SK-N-SH (cell line): ENCODE measurements at places on chromosomes 6 and 20. TPM values are rescaled to one million over a fixed set of nuclear protein-coding genes. Genes with fewer than 3 reads are reported as not detected.
A peak's percentile ranks its signal among the peaks of the same experiment; 100 is the strongest.

The CTCFL gene
- polyA plus RNA-seq = not detected in 2 replicates

The DUSP15 gene
- 4.3 and 5.4 TPM in 2 replicates for polyA plus RNA-seq

The CFAP206 gene
- polyA plus RNA-seq = 0.46 and 0.78 TPM in 2 replicates

The PRDM1 gene
- polyA plus RNA-seq = 2.3 and 4.0 TPM in 2 replicates

The UBE2C gene
- polyA plus RNA-seq = 82.8 and 115 TPM in 2 replicates

The KIF16B gene
- 3.3 and 3.7 TPM in 2 replicates for polyA plus RNA-seq

The DEFB123 gene
- not detected in 2 replicates for polyA plus RNA-seq

- no peaks in the 10 kb centered on the region for H3K36me3 ChIP-seq
- no peak overlapping the region for H3K4me3 ChIP-seq
- H3K27ac ChIP-seq = no peak overlapping the region
These were observed 2.6 kb downstream of the ZNF165 start for GRCh38 chr6:28082939-28083338.

GRCh38 chr6:72621291-72622093 is at the start of gene KCNQ5:
Gene KCNQ5, plus strand, starts transcription at chr6:72622064.
- peak within 1 kb of the TSS; percentile 92 for H3K4me3 ChIP-seq
- H3K27ac ChIP-seq = no peak within 1 kb of the TSS
- H3K36me3 ChIP-seq = no peaks in the 10 kb centered on the region
- H3K27me3 ChIP-seq = no peaks in the 10 kb centered on the region
- DNase-seq = peak; percentile 49

DNA sequence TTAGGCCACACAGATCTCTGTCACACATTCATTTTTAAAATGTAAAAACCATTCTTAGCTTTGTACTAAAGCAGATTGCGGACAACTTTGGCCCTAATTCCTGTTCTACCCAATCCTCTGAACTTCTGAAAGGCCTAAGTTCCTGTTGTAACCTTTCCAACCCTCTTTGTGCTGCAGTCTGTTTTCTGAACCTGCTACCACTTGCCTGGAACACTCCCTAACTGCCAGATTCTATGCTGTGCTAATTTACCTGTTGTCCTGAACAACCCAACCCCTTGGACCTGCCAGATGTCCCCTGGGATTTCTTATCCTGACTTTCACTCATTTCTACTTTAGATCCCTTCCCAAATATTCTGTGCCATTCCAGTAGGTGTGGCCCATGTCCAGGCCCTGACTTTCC is 398.7 kb downstream of the ZFAND3 start:
- DNase-seq = no peak
- peaks cover 23% of the 10 kb centered on the region for H3K4me1 ChIP-seq
- H3K27ac ChIP-seq = no peak overlapping the region

- no peak for DNase-seq
- no peak overlapping the region for H3K27ac ChIP-seq
- no peaks in the 10 kb centered on the region for H3K4me1 ChIP-seq
- no peak overlapping the region for H3K4me3 ChIP-seq
- peaks cover 36% of the 10 kb centered on the region; the same call in 1 of the 2 replicates for H3K36me3 ChIP-seq
- H3K27me3 ChIP-seq = no peaks in the 10 kb centered on the region
These were observed 41.4 kb downstream of the MOXD1 start for GRCh38 chr6:132359886-132360285.

GRCh38 chr20:50026746-50027575 is 44.2 kb downstream of the SNAI1 start:
- no peak overlapping the region for H3K4me3 ChIP-seq
- peaks cover 21% of the 10 kb centered on the region; the same call in 1 of the 2 replicates for H3K4me1 ChIP-seq
- no peaks in the 10 kb centered on the region for H3K27me3 ChIP-seq
- DNase-seq = no peak
- H3K36me3 ChIP-seq = no peaks in the 10 kb centered on the region
- peak overlapping the region; percentile 50; the same call in 1 of the 2 replicates for H3K27ac ChIP-seq

DNA sequence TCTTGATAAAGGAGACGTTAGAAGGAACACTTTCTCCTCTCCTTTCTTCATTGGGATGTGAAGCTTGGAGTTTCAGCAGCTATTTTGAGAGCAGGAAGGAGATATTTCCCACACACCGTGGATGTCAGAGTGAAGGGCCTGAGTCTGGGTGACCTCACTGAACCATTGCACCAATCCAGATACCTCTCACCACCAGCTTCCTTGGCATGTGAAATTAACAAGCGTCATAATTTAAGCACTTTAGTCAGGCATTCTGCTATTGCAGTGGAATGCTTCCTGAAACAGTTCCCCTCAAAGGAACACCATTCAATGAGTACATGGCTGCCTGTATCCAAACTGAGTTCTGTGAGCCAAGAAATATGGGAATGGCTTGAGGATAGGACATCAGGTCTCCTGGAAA is 83.7 kb downstream of the CHMP4B start:
- no peak overlapping the region for H3K27ac ChIP-seq
- H3K4me1 ChIP-seq = no peaks in the 10 kb centered on the region
- H3K4me3 ChIP-seq = no peak overlapping the region
- H3K36me3 ChIP-seq = no peaks in the 10 kb centered on the region
- DNase-seq = no peak

GRCh38 chr6:12075067-12075563 is 63.0 kb downstream of the HIVEP1 start:
- peaks cover 8% of the 10 kb centered on the region for H3K36me3 ChIP-seq
- H3K4me1 ChIP-seq = peaks cover 7% of the 10 kb centered on the region
- H3K27ac ChIP-seq = no peak overlapping the region
- no peak overlapping the region for H3K4me3 ChIP-seq
- no peak for DNase-seq

DNA sequence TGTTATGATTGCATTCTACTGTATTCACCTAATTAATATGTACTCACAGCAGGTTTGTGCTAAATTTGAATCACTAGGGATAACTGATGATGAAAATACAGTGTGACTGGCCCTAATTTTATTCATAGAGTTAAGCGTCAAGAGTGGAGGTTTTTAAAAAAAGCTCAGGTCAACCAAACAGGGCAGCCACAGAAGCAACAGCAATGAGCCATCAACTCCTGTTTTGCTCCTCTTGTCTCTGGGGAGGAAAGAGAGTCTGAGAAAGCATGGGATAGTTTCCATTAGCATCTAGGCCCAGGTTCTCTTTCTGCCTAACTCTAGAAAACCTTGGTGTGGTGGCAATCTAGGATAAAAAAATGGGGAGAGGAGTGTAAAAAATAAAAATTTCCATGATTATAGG is 122.1 kb downstream of the OGFRL1 start:
- no peak overlapping the region for H3K4me3 ChIP-seq
- no peaks in the 10 kb centered on the region for H3K27me3 ChIP-seq
- peaks cover 3% of the 10 kb centered on the region; the same call in 1 of the 2 replicates for H3K4me1 ChIP-seq
- no peak overlapping the region for H3K27ac ChIP-seq
- H3K36me3 ChIP-seq = peaks cover 7% of the 10 kb centered on the region

- no peak for DNase-seq
- H3K27me3 ChIP-seq = no peaks in the 10 kb centered on the region
- H3K4me1 ChIP-seq = no peaks in the 10 kb centered on the region
These were observed 26.9 kb upstream of the EYA4 start for GRCh38 chr6:133214267-133214666.

GRCh38 chr6:141874930-141875602 is 257.7 kb upstream of the GJE1 start:
- no peak overlapping the region for H3K4me3 ChIP-seq
- no peak overlapping the region for H3K27ac ChIP-seq
- H3K36me3 ChIP-seq = peaks cover 12% of the 10 kb centered on the region
- no peak for DNase-seq
- H3K27me3 ChIP-seq = no peaks in the 10 kb centered on the region

GRCh38 chr20:57938158-57939108 is 228.6 kb upstream of the PMEPA1 start:
- H3K4me3 ChIP-seq = no peak overlapping the region
- H3K27me3 ChIP-seq = no peaks in the 10 kb centered on the region
- no peaks in the 10 kb centered on the region for H3K36me3 ChIP-seq
- DNase-seq = no peak
- no peak overlapping the region for H3K27ac ChIP-seq
- H3K4me1 ChIP-seq = peaks cover 27% of the 10 kb centered on the region; the same call in 1 of the 2 replicates

GRCh38 chr6:55866128-55866527 is 9.3 kb downstream of the BMP5 start:
- H3K27me3 ChIP-seq = no peaks in the 10 kb centered on the region
- no peaks in the 10 kb centered on the region; the same call in 1 of the 2 replicates for H3K4me1 ChIP-seq
- no peak overlapping the region for H3K27ac ChIP-seq
- no peak overlapping the region for H3K4me3 ChIP-seq
- H3K36me3 ChIP-seq = no peaks in the 10 kb centered on the region

DNA sequence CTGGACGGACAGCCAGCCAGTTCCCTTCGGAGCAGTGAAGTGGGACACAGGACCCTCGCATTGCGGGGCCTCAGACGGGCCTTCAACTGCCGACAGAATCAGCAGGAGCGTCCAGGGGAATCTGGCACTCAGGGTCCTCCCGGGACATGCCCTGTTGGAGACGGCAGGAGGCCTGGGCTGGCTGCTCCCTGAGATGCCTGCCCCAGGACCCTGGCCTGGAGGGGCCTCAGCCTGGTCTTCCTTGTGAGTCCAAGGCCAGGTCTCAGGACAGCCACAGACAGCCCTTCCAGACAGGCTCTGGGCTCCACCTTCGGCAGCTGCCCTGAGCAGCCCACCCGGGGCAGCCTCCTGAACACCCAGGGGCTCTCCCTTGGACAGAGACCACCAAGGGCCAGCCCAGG is 14.6 kb upstream of the HELZ2 start:
- no peak overlapping the region for H3K4me3 ChIP-seq
- H3K27me3 ChIP-seq = no peaks in the 10 kb centered on the region
- no peaks in the 10 kb centered on the region for H3K4me1 ChIP-seq
- H3K27ac ChIP-seq = no peak overlapping the region

GRCh38 chr6:41571021-41571780 is 25.0 kb downstream of the FOXP4 start:
- H3K4me1 ChIP-seq = no peaks in the 10 kb centered on the region
- no peak for DNase-seq
- H3K36me3 ChIP-seq = peaks cover 19% of the 10 kb centered on the region; the same call in 1 of the 2 replicates
- H3K27me3 ChIP-seq = no peaks in the 10 kb centered on the region
